T-helper 1 cell (primary cell): ENCODE measurements at places on chromosomes 3 and 15.

DNA sequence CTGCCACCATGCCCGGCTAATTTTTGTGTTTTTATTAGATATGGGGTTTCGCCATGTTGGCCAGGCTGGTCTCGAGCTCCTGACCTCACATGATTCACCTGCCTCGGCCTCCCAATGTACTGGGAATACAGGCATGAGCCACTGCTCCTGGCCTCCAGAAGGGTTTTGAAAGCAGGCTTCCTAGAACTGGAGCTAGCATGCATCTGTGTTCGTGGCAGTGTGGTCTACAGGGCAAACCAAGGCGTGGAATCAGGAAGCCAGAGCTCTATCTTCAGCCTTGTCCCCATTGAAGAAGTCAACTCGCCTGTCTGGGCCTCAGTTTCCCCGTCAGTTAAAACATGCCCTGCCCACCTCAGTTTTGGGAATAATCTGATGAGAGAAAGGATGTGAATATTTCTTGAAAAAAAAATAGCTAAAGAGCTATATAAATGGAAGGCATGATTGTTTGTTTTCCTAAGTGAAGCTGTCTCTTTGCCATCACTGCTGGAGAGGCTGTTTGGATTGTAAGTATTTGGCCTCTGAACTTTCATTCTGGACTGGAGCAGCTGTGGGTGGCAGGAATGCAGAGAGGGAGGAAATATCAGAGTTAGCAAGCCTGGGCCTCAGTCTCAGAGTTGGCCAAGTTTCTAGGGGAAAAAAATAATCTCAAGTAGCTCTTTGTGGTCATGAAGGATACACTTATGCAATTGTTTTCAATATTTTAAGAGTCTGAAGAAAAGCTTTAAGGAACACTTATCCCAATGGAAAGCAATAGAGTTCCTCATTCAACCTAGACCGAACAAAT is 36.5 kb upstream of the UACA start:
- no peak for DNase-seq

- no peak for DNase-seq
These were observed 73.1 kb upstream of the LRTM1 start for GRCh38 chr3:55000953-55001352.

- DNase-seq: no peak
These were observed 160.7 kb downstream of the FRMD5 start for GRCh38 chr15:44034334-44034733.

GRCh38 chr15:58472821-58473581 is 41.2 kb downstream of the LIPC start:
- peak; percentile 23 for DNase-seq

DNA sequence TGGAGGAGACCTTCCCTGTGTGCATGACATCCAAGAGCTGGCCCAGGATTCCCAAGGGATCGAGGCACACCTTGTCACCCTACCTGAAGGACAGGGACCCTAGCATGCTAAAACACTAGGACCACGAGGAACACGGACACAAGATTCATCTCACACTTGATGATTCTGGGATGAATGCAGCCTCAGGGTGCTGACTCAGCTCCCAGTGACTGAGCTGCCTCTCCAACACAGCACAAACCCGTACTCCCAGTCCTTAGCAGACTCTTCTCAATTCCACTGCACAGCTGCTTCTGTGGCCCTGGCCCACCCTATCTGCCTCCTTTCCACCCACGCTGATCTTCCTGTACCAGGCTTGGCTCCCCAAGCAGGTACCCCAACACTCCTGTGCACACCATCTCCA is 9.1 kb upstream of the OXTR start:
- DNase-seq: no peak

GRCh38 chr3:124333931-124334640 is 342.2 kb upstream of the ROPN1 start:
- DNase-seq: no peak

- DNase-seq: no peak
These were observed 206.9 kb upstream of the TRIM42 start for GRCh38 chr3:140470962-140471361.

DNA sequence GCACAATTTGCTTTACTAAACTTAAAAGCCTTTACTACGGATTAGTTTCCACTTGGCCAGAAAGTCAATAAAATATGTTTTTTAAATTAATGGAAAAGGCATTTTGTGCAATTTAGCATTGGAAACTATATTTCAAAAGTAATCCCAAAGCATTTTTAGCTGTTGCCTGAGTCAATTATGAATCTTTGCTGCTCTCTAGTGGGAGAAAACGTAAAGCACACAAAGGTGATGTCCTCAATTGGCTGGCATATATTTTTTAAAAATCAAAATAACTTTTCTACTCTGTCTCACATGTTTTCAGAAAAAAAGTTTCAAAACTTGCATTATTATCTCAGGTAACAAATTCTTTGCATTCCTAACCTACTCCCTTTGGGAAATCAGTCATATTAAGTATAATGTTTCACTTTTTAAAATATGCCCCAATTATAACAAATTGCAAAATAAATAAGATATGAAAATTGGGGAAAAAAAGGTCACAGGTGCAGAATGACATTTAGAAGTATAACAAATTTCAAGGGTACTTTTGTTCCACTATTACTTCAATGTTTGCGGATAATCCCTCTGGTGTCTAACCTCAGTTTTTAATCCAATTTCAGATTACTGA is 47.2 kb upstream of the TEX55 start:
- DNase-seq: no peak

GRCh38 chr3:16595778-16596177 is 9.4 kb downstream of the DAZL start:
- DNase-seq: no peak

GRCh38 chr15:49265911-49266310 is 95.9 kb downstream of the GALK2 start:
- DNase-seq: no peak

- no peak for DNase-seq
These were observed 81.5 kb upstream of the SLC2A2 start for GRCh38 chr3:171108066-171108465.

DNA sequence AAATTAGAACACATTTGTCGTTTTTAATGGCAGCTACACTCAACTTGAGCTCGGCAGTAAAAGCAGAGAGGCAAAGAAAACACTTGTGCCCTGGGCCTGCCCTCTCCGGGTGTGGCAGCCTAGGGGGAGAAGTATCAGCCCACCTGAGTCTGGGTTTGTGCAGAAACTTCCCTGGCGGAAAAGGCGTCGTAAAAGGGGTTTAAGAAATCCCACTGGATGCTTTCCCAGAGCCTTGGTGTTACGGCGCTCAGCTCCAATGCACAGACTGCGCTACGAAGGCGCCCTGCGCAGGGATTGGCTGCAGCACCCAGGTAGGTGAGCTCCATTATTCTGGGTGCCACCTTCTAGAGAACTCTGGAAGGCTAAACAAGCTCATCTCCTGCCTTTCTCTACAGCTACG is 461.5 kb upstream of the NR2F2 start:
- no peak for DNase-seq

GRCh38 chr15:81492331-81492968 is 118.4 kb upstream of the TMC3 start:
- DNase-seq: no peak

GRCh38 chr3:8503461-8503860 is 1.8 kb downstream of the LMCD1 start:
- no peak for DNase-seq

- DNase-seq: no peak
These were observed 17.3 kb downstream of the PP2D1 start for GRCh38 chr3:19994796-19995195.

GRCh38 chr15:40088929-40089755 is 19.5 kb downstream of the BMF start:
- DNase-seq: no peak
